ENCODE measurements at places on chromosomes 6 and 20. TPM values are rescaled to one million over a fixed set of nuclear protein-coding genes. Genes with fewer than 3 reads are reported as not detected.

Gene MDFI
- 2.8 TPM for polyA plus RNA-seq

Gene MPIG6B
- polyA plus RNA-seq = 0.12 TPM

Gene IL17F
- polyA plus RNA-seq = not detected

Gene C20orf202
- 0.17 TPM for polyA plus RNA-seq

Gene METTL24
- not detected for polyA plus RNA-seq

Gene ADGRF1
- not detected for polyA plus RNA-seq

Gene OXT
- 1.5 TPM for polyA plus RNA-seq

Gene SPATA25
- 0.50 TPM for polyA plus RNA-seq

Gene PSMB8
- polyA plus RNA-seq = 27.6 TPM

Gene CDKN1A
- polyA plus RNA-seq = 31.5 TPM

Gene RREB1
- polyA plus RNA-seq = 8.5 TPM

Gene SIRPG
- polyA plus RNA-seq = not detected

Gene MED23
- polyA plus RNA-seq = 8.6 TPM

Gene DNAH8
- polyA plus RNA-seq = not detected

Gene MEI4
- 0.23 TPM for polyA plus RNA-seq

Gene RAD21L1
- polyA plus RNA-seq = 0.38 TPM

Gene HLA-DQB1
- 6.5 TPM for polyA plus RNA-seq
